Progenitor cell of endocrine pancreas (in vitro differentiated cells): ENCODE measurements at places on chromosomes 3 and 15. TPM values are rescaled to one million over a fixed set of nuclear protein-coding genes. Genes with fewer than 3 reads are reported as not detected.

The CPN2 gene
- not detected in 2 replicates for total RNA-seq

The BAHD1 gene
- 24.1 and 24.3 TPM in 2 replicates for total RNA-seq

The CCR5 gene
- not detected in 2 replicates for total RNA-seq

The GOLGA8S gene
- total RNA-seq, result 0.81 and 0.84 TPM in 2 replicates

The ATP8B4 gene
- 0.95 and 0.98 TPM in 2 replicates for total RNA-seq

The CTDSPL2 gene
- 61.7 and 63.5 TPM in 2 replicates for total RNA-seq

The SI gene
- total RNA-seq, result 2.0 and 2.7 TPM in 2 replicates

The NR2E3 gene
- total RNA-seq, result 0.47 TPM in 1 of 2 replicates, not detected in the other

The ZWILCH gene
- total RNA-seq, result 22.5 and 23.3 TPM in 2 replicates

The VGLL4 gene
- total RNA-seq, result 93.2 and 93.4 TPM in 2 replicates

The ADAMTS9 gene
- total RNA-seq, result 53.8 and 54.2 TPM in 2 replicates

The UTS2B gene
- 0.62 TPM in 1 of 2 replicates, not detected in the other for total RNA-seq

The SGO1 gene
- 14.8 and 15.1 TPM in 2 replicates for total RNA-seq

The SNX22 gene
- 7.3 and 8.1 TPM in 2 replicates for total RNA-seq

The SEMA5B gene
- 4.2 and 5.9 TPM in 2 replicates for total RNA-seq

The BNC1 gene
- total RNA-seq, result 0.58 and 0.67 TPM in 2 replicates
